Activated naive CD8-positive, alpha-beta T cell treated with anti-CD3 and anti-CD28 coated beads, Interleukin-2, amount 10 ng/mL, durations not matched to agents 7 days and 5 days (primary cell): ENCODE measurements at places on chromosomes 12 and 14. TPM values are rescaled to one million over a fixed set of nuclear protein-coding genes. Genes with fewer than 3 reads are reported as not detected.

EFS gene
- total RNA-seq, result not detected

P2RX7 gene
- total RNA-seq, result 7.0 TPM

ZC2HC1C gene
- 1.5 TPM for total RNA-seq

SMARCD1 gene
- 57.2 TPM for total RNA-seq

GXYLT1 gene
- total RNA-seq, result 9.0 TPM

WNT1 gene
- total RNA-seq, result 2.0 TPM

TRPV4 gene
- total RNA-seq, result not detected

C1RL gene
- 36.0 TPM for total RNA-seq

CLEC6A gene
- not detected for total RNA-seq

COL2A1 gene
- not detected for total RNA-seq

MYBPC1 gene
- total RNA-seq, result not detected

SCN8A gene
- 1.3 TPM for total RNA-seq

OTOGL gene
- not detected for total RNA-seq

EIF2B2 gene
- total RNA-seq, result 35.4 TPM

ASB2 gene
- total RNA-seq, result 24.0 TPM

GPR137C gene
- 0.47 TPM for total RNA-seq

STXBP6 gene
- not detected for total RNA-seq

LRP10 gene
- 63.1 TPM for total RNA-seq

TAPBPL gene
- total RNA-seq, result 50.1 TPM

RNASE2 gene
- not detected for total RNA-seq

RFLNA gene
- total RNA-seq, result not detected

CLEC9A gene
- total RNA-seq, result not detected

PUS7L gene
- total RNA-seq, result 26.3 TPM

KERA gene
- total RNA-seq, result not detected

CD163L1 gene
- total RNA-seq, result 0.97 TPM

CNIH1 gene
- total RNA-seq, result 54.9 TPM
